Uterus (tissue), 4 donors: ENCODE measurements at places on chromosomes 13 and 19. TPM values are rescaled to one million over a fixed set of nuclear protein-coding genes. Genes with fewer than 3 reads are reported as not detected.

DNA sequence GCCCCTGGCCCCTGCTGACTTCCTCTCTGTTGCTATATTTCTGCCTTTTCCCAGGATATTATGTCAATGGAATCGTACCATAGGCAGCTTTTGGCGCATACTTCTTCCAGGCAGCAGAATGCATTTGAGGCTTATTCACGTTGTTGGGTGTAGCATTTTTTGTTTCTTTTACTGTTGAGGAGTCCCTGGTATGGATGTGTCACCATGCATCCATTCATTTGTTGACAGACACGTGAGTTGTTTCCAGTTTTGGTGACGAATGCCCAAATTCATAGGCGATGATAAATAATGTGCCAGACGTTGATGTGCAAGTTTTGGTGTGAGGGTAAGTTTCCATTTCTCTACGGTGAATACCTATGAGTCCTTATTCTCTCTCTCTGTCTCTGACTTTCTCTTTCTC, 5.0 kb downstream of the NFILZ start:
- H3K4me1 ChIP-seq = no peaks in the 10 kb centered on the region
- no peaks in the 10 kb centered on the region for H3K27me3 ChIP-seq
- H3K4me3 ChIP-seq = no peak overlapping the region
- no peaks in the 10 kb centered on the region for H3K36me3 ChIP-seq
- H3K27ac ChIP-seq = no peak overlapping the region

GRCh38 chr19:45352914-45353796, 12.6 kb downstream of the KLC3 start:
- H3K27me3 ChIP-seq = no peaks in the 10 kb centered on the region
- DNase-seq = no peak
- no peak overlapping the region for H3K27ac ChIP-seq

Gene GGN
- not detected for total RNA-seq

GRCh38 chr19:51064534-51065220, at the start of gene KLK13:
Gene KLK13, minus strand, starts transcription at chr19:51065092. Its CDS starts 25 bp downstream, at chr19:51065067.
- H3K27ac ChIP-seq = no peak within 1 kb of the TSS
- peaks cover 5% of the 10 kb centered on the region for H3K4me1 ChIP-seq
- H3K4me3 ChIP-seq = no peak within 1 kb of the TSS

Gene PLEKHJ1
- 25.9 TPM for total RNA-seq

Gene PCDH20
- 24.9 TPM for total RNA-seq

- DNase-seq = no peak
- no peaks in the 10 kb centered on the region for H3K4me1 ChIP-seq
- no peaks in the 10 kb centered on the region for H3K36me3 ChIP-seq
- H3K4me3 ChIP-seq = no peak overlapping the region
- no peak overlapping the region for H3K27ac ChIP-seq
Measured at GRCh38 chr13:40517486-40518480, 148.7 kb downstream of the FOXO1 start.

- no peak overlapping the region for H3K4me3 ChIP-seq
- no peaks in the 10 kb centered on the region for H3K36me3 ChIP-seq
- no peak for DNase-seq
- no peaks in the 10 kb centered on the region for H3K27me3 ChIP-seq
Measured at GRCh38 chr13:73018336-73018735, 40.5 kb upstream of the KLF5 start.

- H3K36me3 ChIP-seq = no peaks in the 10 kb centered on the region
- H3K27ac ChIP-seq = no peak overlapping the region
Measured at GRCh38 chr13:27559719-27560118, 60.6 kb downstream of the LNX2 start.

DNA sequence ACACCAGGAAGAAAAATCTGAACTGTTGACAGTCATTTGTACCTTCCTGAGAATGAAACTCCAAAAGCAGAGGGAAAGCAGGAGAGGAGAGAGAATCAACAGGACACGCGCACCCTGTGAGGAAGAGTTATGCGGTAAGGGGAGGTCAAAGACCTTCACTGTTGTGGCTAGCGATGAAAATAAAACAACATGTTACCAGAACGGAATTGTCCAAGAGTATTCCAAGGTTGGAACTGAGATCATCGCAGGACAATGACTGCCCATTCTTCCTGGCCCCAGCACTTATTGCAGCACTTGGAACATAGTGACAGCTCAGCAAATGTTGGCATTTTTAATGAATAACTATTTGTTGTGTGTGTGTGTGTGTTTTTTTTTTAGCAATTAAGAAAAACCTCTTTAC, 176.0 kb upstream of the TSC22D1 start:
- no peaks in the 10 kb centered on the region for H3K27me3 ChIP-seq
- DNase-seq = no peak
- no peak overlapping the region for H3K27ac ChIP-seq
- no peaks in the 10 kb centered on the region for H3K36me3 ChIP-seq

DNA sequence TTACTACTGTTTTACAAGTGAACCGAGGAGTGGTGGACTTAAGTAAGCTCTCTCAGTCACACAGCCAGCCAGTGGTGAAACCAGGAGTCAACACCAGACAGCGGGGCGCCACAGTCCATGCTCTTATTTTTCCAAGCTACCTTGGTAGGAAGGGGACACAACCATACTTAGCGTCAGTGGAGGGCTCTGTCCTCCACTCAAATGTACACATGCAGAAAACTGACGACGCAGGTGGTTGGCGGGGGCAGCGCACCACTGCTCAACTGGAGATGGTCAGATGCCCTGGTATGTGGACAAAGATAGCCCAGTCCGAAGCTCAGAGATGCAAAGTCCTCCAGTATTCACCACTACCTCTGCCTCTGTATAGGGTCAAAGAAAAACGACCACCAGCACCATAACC, 1.1 kb downstream of the ZNF667 start:
- no peaks in the 10 kb centered on the region for H3K4me1 ChIP-seq
- H3K27me3 ChIP-seq = no peaks in the 10 kb centered on the region
- H3K27ac ChIP-seq = no peak overlapping the region
- no peaks in the 10 kb centered on the region for H3K36me3 ChIP-seq

- no peaks in the 10 kb centered on the region for H3K4me1 ChIP-seq
- H3K27me3 ChIP-seq = no peaks in the 10 kb centered on the region
- no peak overlapping the region for H3K4me3 ChIP-seq
- no peaks in the 10 kb centered on the region for H3K36me3 ChIP-seq
Measured at GRCh38 chr13:32264407-32264806, 50.8 kb downstream of the ZAR1L start.

GRCh38 chr13:23678795-23679194, 108.6 kb downstream of the TNFRSF19 start:
- no peak overlapping the region for H3K4me3 ChIP-seq
- DNase-seq = no peak
- no peaks in the 10 kb centered on the region for H3K36me3 ChIP-seq
- H3K27me3 ChIP-seq = no peaks in the 10 kb centered on the region
- no peak overlapping the region for H3K27ac ChIP-seq
- no peaks in the 10 kb centered on the region for H3K4me1 ChIP-seq
